ENCODE measurements at places on chromosomes 16 and 17. TPM values are rescaled to one million over a fixed set of nuclear protein-coding genes. Genes with fewer than 3 reads are reported as not detected.

PRR35 gene
- total RNA-seq: not detected

TEDC2 gene
- total RNA-seq: 6.7 TPM

COG1 gene
- total RNA-seq: 13.6 TPM

PABPN1L gene
- not detected for total RNA-seq

C1QTNF8 gene
- not detected for total RNA-seq

CDH13 gene
- 0.75 TPM for total RNA-seq

CFAP52 gene
- total RNA-seq: not detected

ZFP3 gene
- 1.6 TPM for total RNA-seq

- no peak for DNase-seq
- H3K4me3 ChIP-seq: no peak overlapping the region
- no peak overlapping the region for H3K27ac ChIP-seq
Measured at GRCh38 chr16:87420026-87421002, 28.2 kb downstream of the MAP1LC3B start.

- H3K4me1 ChIP-seq: no peaks in the 10 kb centered on the region
- no peak overlapping the region for H3K27ac ChIP-seq
- no peak for DNase-seq
- H3K4me3 ChIP-seq: no peak overlapping the region
- H3K36me3 ChIP-seq: no peaks in the 10 kb centered on the region
Measured at GRCh38 chr17:54992797-54993639, 24.5 kb downstream of the STXBP4 start.

- H3K36me3 ChIP-seq: no peaks in the 10 kb centered on the region
- no peak overlapping the region for H3K4me3 ChIP-seq
- no peak for DNase-seq
- no peak overlapping the region for H3K27ac ChIP-seq
Measured at GRCh38 chr17:68700421-68700820, 99.3 kb upstream of the FAM20A start.

DNA sequence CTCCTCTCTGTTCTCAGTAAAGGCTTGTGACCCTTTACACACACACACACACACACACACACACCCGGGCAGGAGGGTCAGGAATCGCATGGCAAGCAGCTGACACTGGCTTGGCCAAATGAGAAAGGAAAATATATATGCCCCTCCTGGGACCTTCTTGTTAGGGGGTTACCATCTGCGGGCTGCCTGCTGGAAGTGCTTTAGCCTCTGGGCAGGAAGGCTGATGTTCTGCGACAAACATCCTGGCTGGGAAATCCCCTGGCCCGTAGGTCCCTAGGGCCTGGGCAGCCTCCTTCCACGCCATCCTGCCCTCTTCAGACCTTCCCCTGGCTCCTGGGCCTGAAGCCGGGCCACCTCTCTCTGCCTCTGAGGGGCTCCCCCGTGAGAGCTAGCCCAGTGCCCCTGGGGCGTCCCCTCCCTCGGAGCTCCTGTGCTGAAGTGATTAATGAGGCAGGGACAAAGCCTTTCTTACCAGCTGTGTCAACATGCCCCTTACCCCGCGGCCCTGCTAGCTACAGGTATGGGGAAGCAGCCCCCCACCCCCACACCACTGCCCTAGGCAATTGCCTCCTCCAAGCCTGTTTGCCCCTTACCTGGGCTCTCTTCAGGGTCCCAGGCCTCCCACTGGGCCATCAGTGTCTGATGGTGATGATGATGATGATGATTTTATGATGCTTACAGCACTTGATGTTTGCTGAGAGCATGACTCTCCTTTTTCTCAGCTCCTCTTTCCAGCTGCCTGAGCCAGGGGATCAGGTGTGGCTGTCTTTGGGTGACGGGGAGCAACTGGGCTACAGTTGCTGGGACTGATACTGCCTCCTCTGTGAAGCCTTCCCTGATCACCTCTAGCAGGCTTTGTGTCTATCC lies 32.8 kb upstream of the ETV4 start:
- no peaks in the 10 kb centered on the region for H3K36me3 ChIP-seq
- DNase-seq: peak; percentile 43
- no peak overlapping the region for H3K4me3 ChIP-seq
- H3K27ac ChIP-seq: no peak overlapping the region
- H3K27me3 ChIP-seq: no peaks in the 10 kb centered on the region
- no peaks in the 10 kb centered on the region for H3K4me1 ChIP-seq

GRCh38 chr17:38608648-38609047 lies 2.9 kb upstream of the SRCIN1 start:
- H3K36me3 ChIP-seq: no peaks in the 10 kb centered on the region
- H3K4me3 ChIP-seq: no peak overlapping the region
- no peak overlapping the region for H3K27ac ChIP-seq
- DNase-seq: no peak

DNA sequence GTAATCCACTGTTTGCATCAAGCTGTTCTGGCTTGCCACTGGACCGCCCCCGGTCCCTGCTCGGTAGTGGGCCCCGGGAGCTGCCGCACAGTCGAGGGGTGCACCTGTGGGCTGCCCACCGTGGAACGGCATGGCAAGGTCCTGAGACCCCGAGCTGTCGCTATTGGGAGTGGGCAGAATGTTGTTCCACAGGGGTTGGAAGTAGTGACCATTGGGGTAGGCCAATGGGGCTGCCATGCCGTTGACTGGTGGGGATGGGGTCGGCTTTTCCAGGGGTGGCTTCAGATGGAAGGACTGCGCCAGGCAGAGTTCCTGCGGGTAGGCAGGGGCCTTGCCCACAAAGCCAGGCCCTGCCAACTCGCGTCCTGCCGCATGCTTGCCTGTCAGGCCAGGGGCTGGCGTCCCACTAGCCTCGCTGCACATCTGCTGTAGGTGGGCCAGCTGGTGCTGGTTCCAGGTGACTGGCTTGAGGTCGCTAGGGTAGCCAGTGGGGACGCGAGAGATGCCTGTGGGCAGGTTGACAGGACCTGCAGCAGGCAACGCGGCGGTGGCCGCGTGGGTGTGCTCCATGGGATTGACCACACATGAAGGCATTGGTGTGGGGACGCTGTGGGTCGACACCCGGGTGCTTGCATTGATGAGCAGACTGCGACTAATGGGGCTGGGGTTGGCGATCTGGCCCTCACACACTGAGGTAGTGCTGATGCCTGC lies 14.8 kb downstream of the TRAF4 start:
- H3K4me3 ChIP-seq: no peak overlapping the region
- no peak overlapping the region for H3K27ac ChIP-seq
- no peak for DNase-seq
- H3K4me1 ChIP-seq: peaks cover 6% of the 10 kb centered on the region

DNA sequence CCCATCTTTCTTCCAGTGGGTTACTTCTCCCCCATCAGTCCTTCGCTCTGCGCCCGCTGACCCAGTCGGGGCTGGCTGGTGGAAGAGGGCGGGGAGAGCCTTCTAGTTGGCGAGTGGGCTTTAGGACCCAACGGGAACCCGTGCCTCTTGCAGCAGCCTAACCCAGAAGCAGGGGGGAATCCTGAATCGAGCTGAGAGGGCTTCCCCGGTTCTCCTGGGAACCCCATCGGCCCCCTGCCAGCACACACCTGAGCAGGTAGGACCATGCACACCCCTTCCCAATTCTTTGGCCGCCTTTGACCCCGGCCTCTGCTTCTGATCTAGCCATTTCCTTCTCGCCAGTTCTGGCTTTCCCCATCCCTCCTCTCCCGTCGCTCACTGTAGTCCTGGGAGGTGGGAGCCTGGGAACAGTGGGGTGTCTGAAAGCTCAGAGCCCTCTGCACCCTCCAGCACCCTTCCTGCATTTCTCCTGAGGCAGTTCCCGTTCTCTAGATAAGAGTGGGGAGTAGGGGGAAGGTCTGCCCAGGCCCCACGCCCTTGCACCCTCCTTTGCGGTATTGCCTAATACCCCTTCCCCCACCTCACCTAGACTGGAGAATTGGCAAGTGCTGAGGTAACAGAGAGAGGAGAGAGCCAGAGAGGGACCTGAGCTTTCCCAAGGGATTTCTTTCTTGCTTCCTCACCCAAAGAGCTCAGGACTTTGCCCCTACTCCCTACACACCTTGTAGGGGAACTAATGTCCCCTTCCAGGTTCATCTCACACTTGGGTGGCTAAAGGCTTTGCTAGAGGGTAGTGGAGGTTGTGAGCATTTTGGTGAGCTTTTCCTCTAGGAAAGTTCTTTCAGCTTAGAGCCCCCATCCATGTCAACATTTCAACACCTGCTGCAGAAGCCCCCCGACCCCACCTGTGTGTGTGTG lies at the start of gene RARA:
TSS of gene RARA (plus strand) at position 150 of the 918 bp plus-strand sequence. CDS start 22,039 bp downstream, outside the sequence.
- H3K4me1 ChIP-seq: peaks cover 56% of the 10 kb centered on the region
- no peaks in the 10 kb centered on the region for H3K36me3 ChIP-seq
- peak within 1 kb of the TSS; percentile 4 for H3K4me3 ChIP-seq
- no peaks in the 10 kb centered on the region for H3K27me3 ChIP-seq
- peak within 1 kb of the TSS; percentile 56 for H3K27ac ChIP-seq
- DNase-seq: no peak

GRCh38 chr16:11896486-11897176 lies 19.1 kb downstream of the GSPT1 start:
- H3K27ac ChIP-seq: no peak overlapping the region
- no peaks in the 10 kb centered on the region for H3K4me1 ChIP-seq
- H3K27me3 ChIP-seq: no peaks in the 10 kb centered on the region
- H3K36me3 ChIP-seq: peaks cover 21% of the 10 kb centered on the region

DNA sequence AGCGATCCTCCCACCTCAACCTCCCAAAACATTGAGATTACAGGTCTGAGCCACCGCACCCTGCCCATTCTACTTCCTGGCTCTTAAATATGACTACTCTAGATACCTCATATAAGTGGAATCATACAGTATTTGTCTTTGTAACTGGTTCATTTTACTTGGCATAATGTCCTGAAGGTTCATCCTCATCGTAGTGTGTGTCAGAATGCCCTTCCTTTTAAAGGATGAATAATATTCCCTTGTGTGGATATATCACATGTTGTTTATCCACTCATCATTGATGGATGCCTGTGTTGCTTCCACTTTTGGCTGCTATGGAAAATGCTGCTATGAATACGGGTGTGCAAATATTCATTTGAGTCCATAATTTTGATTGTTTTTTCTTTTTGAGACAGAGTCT lies 5.7 kb upstream of the CETP start:
- no peak overlapping the region for H3K27ac ChIP-seq
- H3K4me1 ChIP-seq: peaks cover under 1% of the 10 kb centered on the region
- no peaks in the 10 kb centered on the region for H3K36me3 ChIP-seq
- DNase-seq: no peak
- H3K27me3 ChIP-seq: no peaks in the 10 kb centered on the region
- H3K4me3 ChIP-seq: no peak overlapping the region

GRCh38 chr17:36123431-36123830 lies 19.8 kb downstream of the CCL4 start:
- H3K36me3 ChIP-seq: no peaks in the 10 kb centered on the region
- H3K4me3 ChIP-seq: no peak overlapping the region
- no peaks in the 10 kb centered on the region for H3K27me3 ChIP-seq
- DNase-seq: no peak
- no peak overlapping the region for H3K27ac ChIP-seq

- H3K27me3 ChIP-seq: no peaks in the 10 kb centered on the region
- no peaks in the 10 kb centered on the region for H3K36me3 ChIP-seq
- H3K4me3 ChIP-seq: no peak overlapping the region
- H3K27ac ChIP-seq: peak overlapping the region; percentile 75
- DNase-seq: peak; percentile 55
Measured at GRCh38 chr17:57892820-57893595, 43.2 kb upstream of the MRPS23 start.

DNA sequence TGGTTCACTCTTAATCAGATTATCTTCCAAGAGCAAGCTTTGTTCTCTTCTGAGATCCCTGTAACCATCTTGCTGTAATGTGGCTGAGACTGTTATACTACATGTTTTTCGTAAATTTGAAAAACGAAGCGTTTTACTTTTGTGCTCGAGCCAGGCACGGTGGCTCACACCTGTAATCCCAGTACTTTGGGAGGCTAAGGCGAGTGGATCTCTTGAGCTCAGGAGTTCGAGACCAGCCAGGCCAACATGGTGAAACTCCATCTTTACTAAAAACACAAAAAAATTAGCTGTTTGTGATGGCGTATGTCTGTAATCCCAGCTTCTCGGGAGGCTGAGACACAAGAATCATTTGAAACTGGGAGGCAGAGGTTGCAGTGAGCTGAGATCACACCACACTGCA lies 7.8 kb downstream of the CUEDC1 start:
- DNase-seq: no peak
- H3K27me3 ChIP-seq: no peaks in the 10 kb centered on the region
- peaks cover 12% of the 10 kb centered on the region for H3K4me1 ChIP-seq
- no peaks in the 10 kb centered on the region for H3K36me3 ChIP-seq
- H3K27ac ChIP-seq: peak overlapping the region; percentile 72
- peak overlapping the region; percentile 54 for H3K4me3 ChIP-seq

DNA sequence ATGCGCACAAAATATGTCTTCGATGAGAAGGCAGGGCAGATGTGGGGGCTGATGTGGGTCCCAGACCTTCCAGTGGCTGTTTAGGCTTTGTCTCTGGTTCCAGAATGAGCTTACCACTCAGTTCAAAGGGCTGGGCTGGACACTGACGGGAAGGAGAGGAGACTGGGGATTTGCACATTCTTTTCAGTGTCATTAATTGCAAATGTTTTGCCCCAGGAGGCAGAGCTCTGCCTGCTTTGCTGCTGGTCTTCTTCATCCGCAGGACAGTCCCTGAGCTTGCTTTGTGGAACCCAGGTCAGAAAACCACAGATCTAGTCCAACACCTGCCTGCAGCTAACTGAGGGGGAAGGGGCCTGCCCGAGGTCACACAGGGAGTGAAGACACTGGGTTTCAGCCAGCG lies 20.9 kb downstream of the KCNG4 start:
- H3K36me3 ChIP-seq: no peaks in the 10 kb centered on the region
- no peaks in the 10 kb centered on the region for H3K4me1 ChIP-seq
- H3K4me3 ChIP-seq: no peak overlapping the region
- H3K27me3 ChIP-seq: no peaks in the 10 kb centered on the region
- no peak overlapping the region for H3K27ac ChIP-seq

GRCh38 chr17:3800362-3801271 lies at the start of gene ITGAE:
Gene ITGAE, minus strand, starts transcription at chr17:3801188. Its CDS starts 44 bp downstream, at chr17:3801144.
- no peaks in the 10 kb centered on the region for H3K36me3 ChIP-seq
- no peak for DNase-seq
- H3K27me3 ChIP-seq: no peaks in the 10 kb centered on the region
- H3K4me1 ChIP-seq: peaks cover 28% of the 10 kb centered on the region

DNA sequence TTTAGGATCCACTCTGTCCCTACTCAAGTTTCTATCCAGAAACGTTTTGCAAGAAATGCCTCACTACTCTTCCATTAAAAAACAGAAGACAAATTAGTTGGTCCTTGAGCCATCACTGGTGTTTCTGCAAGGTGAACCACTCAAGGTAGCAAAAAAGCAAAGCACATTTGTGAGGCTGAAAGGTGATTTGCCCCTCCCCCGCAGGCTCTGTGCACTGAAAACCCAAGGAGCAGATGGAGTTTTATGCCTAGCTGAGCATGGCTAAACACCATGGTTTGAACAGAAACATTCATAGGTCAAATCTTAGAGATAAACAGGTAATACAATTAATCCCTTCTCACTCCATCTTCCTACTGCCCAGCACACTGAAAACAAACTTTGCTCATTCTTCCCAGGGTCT lies 538.2 kb upstream of the CDH5 start:
- H3K36me3 ChIP-seq: no peaks in the 10 kb centered on the region
- H3K4me1 ChIP-seq: no peaks in the 10 kb centered on the region
- H3K27ac ChIP-seq: no peak overlapping the region
- H3K4me3 ChIP-seq: no peak overlapping the region
- no peak for DNase-seq
- H3K27me3 ChIP-seq: no peaks in the 10 kb centered on the region

- H3K27ac ChIP-seq: no peak overlapping the region
- no peaks in the 10 kb centered on the region for H3K27me3 ChIP-seq
- H3K4me3 ChIP-seq: no peak overlapping the region
Measured at GRCh38 chr16:63737633-63738032, 1384.2 kb downstream of the CDH11 start.
